ENCODE measurements at places on chromosomes 5 and 9.

- no peak for DNase-seq
These were observed 58.1 kb upstream of the SHISAL2B start for GRCh38 chr5:64632251-64632650.

DNA sequence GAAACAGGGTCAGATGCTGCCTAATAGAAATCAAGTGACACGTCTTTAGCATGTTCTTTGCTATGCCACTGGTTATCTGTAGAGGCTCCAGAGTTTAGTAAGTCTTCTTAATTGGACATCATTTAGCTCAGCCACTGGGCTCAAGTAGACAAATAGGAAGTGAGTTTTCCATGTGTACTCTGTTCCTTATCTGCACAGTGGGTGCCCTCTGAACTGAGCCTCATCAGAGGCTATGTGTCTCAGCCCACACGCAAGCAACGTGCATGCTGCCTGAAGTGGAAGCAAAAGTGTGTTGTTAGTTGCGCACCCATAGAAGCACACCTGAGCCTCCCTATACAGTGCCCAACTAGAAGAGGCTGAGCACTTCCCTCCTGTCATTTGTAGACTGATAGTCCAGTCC, 134.7 kb downstream of the SEMA5A start:
- no peak for DNase-seq

- DNase-seq: no peak
These were observed 41.3 kb downstream of the ASS1 start for GRCh38 chr9:130486103-130486502.

- DNase-seq: no peak
These were observed 321.8 kb upstream of the ADCY2 start for GRCh38 chr5:7074176-7074575.

- no peak for DNase-seq
These were observed 430.8 kb downstream of the MTRR start for GRCh38 chr5:8299716-8300115.

DNA sequence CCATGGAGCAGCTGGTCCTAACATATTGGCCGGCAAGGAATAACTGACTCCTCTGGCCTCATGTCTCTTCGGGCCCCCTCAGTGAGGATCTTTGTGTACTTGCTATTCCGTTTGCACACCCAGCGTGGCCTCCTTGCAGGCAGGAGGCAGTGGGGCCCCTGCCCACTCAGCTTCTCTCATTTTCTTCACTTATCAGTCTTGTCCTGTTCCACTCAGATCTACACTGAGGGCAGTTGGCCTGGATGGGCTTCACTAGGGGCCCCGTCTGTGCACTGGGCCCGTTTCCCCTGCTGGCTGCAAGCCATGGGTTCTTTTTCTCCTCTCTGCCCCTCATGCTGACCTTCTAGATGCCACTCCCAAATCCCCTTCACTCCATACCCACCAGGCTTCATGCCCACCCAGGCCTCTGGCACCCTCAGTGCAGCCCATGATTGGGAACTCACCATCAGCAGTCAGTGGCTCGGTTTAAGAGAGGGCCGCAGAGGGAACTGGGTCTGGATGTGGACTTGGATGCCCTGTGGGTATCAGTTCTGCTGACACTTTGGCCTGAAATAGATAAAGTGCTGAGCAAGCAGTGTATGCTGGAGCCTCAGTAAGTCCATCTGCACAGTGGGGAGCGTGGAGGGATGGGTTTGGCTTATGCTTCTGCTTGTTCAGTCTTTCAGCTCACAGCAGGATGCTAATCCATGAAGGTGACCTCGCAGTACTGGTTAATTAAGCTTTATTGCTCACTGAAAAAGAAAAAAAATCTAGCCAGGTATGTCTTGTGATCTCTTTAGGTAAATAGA, 57.9 kb downstream of the ERBIN start:
- no peak for DNase-seq

GRCh38 chr9:20472342-20473045, 149.8 kb downstream of the MLLT3 start:
- DNase-seq: no peak

- DNase-seq: no peak
These were observed 139.5 kb upstream of the KLF9 start for GRCh38 chr9:70553707-70554673.

DNA sequence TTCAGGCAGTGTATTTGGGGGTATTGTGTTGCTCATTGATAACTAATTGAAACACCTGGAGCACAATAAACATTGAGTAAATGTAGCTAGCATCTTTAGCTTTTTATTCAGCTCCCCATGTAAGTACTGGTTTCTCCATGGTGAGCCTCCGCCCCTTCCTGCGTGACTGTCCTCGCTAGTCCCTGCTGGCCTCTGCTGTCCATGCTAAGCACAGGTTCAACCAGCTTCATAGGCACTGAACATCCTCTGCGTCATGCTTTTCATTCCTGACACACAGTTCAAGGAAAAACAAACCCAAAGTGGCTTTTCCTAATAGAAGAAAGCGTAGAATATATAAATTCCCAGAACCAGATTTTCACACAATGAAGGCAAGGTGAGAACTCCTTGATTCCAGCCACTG, 27.3 kb upstream of the DAP start:
- DNase-seq: no peak

DNA sequence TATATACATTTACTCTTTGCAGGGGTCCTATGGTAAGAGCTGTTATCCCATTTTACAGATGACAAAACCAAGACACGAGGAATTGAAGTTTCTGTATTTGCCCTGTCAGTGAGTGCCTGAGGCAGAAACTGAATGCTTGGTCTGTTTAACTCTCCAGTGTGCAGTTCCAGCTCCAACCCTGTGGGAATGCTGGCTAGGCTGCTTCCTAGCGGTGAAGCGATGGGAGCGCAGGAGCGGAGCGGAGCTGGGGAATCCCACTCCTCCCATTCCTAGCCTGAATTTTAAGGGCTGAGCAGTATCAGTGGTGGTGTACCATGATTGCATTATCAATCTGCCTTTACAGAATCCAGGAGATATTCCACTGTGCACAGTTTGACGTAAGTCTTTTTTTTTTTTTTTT, 202.3 kb downstream of the LRRC70 start:
- no peak for DNase-seq

DNA sequence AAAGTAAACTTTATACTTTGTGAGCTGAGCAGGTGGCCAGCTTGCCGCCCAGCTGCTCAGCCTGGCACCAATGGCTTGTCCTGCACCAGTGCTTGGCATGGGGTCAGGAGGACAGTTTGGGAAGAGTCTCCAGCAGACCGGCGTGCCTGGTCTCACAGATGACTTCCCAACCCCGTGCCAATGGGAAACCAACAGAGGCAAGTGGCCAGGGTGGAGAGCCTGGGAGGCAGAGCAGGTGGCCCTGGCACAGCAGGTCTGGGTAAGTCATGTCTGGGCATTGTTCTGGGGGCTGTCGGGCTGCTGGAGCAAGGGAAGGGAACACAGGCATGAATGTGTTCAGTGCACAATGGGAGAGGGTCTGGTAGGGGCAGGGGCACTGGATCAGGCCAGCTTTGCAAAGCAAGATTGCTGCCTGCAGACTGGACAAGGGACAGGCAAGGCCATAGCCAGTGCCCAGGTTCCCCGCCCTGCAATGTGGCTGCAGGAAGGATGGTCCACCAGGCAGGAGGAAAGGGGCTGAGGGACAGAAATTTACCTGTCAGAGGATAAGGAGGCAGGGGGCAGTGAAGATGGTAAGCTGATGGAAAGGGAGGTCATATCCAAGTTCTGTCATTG, 76.2 kb upstream of the ALDH1B1 start:
- no peak for DNase-seq

DNA sequence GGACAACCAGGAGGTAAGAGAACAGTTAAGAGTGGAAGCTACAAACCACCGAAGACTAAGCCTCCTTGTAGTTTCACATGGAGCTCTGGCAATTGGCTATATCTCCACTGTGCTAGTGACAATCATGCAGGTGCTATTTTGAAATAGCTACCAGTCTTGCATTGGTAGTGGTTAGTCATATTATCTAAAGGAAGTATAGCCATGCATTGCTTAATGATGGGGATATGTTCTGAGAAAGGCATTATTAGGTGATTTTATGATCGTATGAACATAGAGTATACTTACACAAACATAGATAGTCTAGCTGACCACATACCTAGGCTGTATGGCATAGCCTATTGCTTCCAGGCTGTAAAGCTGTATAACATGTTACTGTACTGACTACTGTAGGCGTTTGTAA, 28.4 kb downstream of the HSDL2 start:
- no peak for DNase-seq

DNA sequence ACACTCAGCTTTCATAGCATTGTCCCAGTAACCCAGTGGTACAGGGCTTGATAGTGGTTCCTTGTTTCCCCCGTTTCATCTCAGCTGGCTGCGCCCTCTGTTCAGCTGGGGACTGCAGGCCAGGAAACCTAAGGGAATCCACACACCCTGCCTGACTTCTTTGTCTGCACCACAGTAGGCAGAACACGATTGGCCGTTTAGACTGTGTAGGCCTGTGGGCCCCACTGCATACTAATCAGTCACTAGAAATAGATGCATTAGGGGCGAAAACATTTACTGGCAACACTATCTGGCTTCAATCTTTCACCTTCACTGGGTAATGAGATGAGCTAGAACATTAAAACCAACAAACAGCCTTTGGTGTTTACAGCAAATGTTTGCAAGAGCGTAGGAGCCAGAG, 512.7 kb upstream of the BRINP1 start:
- DNase-seq: no peak

- no peak for DNase-seq
These were observed 10.0 kb upstream of the DOLPP1 start for GRCh38 chr9:129070696-129071525.

DNA sequence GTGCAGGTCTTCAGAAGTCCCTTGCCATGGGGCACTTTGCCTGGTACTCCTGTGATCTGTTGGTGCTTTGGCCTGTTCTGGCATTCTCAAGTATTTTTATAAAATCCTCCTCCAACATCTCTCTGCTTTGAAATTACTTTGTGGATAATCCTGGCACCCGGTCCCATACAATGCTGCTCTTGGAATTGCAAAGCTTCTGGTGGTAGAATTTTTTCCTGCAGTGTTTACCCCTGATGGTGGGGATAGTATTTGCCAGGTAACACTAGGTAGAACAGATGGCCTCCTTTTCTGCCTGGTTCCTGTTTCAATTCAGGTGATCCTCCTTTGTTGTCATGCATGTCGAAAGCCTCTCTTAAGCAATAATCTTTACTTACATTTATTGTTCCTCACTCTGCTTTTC, 109.8 kb upstream of the ATP10B start:
- DNase-seq: no peak

GRCh38 chr9:122090981-122091380, 2.1 kb downstream of the TTLL11 start:
- no peak for DNase-seq

DNA sequence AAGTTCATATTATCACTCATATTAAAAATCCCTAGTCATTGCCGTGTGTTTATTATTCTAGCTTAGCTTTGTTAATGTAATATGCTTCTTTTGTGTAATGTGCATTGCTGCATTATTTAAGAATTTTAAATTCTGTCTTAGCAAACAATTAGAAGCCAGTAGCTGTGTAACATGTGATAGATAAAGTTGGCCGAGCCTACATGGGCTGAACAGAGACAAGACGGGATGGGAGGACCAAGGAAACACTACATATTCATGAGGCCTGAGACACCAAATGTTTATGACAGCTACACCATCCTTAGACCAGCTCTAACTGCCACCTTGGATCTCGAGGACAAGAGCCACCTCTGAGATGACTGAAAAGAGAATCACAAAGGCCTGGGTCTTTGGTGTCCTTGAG, 51.0 kb upstream of the COL15A1 start:
- no peak for DNase-seq

DNA sequence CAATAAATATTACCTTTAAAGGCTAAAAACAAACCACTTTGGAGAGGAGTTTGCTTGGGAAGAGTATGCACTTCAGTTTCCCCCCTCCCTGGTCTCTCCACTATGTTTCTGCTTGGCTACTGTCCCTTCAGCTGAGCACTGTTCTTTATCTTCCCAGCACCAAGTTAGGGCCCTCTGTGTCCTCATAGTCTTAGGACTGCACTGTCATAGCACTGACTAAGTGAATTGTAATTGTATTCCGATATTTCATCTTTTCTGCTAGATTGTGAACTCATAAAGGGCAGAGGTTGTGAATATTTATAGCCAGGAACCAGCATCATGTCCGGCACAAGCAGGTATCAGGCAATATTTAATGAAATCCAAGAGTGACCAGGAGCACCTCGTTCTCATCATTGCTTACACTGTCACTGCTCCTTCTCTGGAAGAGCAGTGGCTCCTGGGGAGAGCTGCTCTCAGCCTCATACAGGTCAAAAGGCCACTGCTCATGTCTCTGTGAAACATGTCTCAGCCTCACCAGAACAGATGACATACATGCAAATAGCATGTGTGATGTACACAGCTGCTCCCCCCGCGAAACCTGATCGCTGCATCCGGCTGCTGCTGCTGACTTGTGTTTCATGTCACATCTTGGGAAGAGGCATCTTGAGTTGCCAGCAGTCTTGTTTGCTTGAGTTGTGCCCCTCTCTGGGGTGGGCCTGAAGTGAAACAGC, 279.7 kb upstream of the MSX2 start:
- DNase-seq: no peak

DNA sequence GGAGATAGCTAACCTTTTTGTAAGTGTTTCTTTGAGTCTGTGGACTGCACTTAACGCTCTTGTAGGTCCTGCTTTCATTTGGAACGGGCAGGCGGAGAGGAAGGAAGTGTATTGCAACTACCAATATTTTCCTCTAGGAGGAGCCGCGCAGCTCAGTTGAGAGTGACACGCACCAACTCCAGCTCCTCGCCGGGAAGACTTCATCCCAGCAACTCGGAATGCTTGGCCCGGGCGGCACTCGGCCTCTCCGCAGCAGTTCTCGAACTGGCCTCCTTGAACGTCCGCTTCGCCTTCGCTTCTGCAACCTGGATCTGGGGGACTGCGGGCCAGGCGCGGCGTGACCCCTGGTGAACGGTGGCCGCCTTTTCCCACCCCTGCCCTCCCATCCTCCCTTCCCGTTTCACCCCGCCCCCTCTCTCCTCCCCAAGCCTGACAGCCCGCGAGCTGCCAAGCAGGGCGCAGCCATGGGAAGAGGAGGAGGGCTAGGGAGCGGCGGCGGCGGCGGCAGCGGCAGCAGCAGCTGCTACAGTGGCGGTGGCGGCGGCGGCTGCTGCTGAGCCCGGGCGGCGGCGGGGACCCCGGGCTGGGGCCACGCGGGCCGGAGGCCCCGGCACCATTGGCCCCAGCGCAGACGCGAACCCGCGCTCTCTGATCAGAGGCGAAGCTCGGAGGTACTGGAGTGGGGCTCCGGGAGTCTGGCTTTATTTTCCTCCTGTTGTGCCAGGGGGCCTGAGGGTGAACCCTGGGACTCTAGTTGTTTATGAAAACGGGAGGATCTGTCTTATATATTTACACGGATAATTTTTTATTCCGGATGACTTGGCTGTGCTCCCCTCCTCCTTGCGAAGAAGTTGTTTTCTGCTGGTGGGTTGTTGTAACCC, at the start of gene GHR:
TSS of gene GHR (plus strand) at position 155 of the 881 bp plus-strand sequence. CDS start 142,436 bp downstream, outside the sequence.
- no peak for DNase-seq

- DNase-seq: no peak
These were observed 37.2 kb upstream of the TAL2 start for GRCh38 chr9:105625088-105625487.

DNA sequence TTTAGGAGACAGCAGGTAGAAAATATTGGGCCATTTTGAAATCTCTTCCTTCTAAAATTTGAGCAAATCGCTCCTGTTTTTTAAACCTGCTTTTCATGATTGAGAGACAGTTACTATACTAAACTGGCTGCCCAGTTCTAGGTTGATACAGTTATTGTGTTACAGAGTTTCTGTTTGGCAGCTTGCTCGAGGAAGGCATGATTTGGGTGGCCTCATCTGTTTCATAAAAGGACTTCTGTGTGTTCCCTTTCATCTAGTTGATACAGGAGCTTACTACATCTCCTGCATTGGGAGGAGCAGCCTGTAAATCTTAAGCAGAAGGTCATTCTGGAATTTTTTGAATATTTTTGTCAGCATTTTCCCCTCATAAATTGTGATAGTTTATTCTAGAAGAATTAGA, 14.2 kb downstream of the HSPA4 start:
- no peak for DNase-seq

Data from activated CD4-positive, CD25-positive, alpha-beta regulatory T cell treated with anti-CD3 and anti-CD28 coated beads, Interleukin-2, amount 50 U/mL, for 16 hours (primary cell).